ENCODE measurements at places on chromosomes 12 and 14. TPM values are rescaled to one million over a fixed set of nuclear protein-coding genes. Genes with fewer than 3 reads are reported as not detected.

DNA sequence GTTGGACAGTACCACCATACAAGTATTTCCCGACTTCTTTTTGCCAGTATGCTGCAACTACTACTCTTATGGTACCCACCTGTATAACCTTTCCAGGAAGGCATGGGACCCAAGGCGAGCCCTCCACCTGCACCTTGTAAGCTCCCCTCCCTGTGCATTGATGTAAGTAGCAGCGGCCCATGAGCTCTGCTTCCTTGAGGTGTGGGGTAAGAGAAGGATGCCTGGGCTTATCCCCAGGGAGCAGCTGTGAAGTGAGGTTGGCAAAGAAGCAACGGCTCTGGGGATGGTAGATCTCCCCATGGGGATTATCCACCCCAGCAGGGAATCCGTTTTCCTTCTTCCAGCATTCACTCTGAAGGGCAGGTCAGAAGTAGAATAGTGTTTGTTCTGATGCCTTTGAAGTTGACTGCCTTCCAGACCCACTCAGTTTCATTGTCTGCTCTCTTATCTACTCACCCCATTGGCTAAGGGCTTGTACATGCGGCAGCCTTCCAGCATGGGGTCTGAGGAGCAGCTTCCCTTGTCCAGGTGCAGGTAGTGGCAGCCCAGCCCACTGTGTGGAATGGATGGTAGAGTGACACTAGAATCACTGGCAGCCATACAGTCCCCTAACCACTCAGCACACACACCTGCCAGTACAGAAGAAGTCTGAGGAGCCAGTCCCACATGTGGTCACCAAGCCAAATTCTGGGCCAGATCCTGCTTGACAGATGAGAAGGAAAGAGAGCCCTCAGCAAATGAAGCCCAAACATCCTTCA lies 3.4 kb downstream of the CIROP start:
- H3K4me1 ChIP-seq: peaks cover 8% of the 10 kb centered on the region
- DNase-seq: no peak
- H3K4me3 ChIP-seq: no peak overlapping the region
- H3K36me3 ChIP-seq: peaks cover 7% of the 10 kb centered on the region
- no peak overlapping the region for H3K27ac ChIP-seq

Gene SLC38A4
- 2.3 TPM for total RNA-seq

- H3K4me1 ChIP-seq: no peaks in the 10 kb centered on the region
- no peak overlapping the region for H3K27ac ChIP-seq
- no peaks in the 10 kb centered on the region for H3K27me3 ChIP-seq
- H3K36me3 ChIP-seq: no peaks in the 10 kb centered on the region
Observed at GRCh38 chr14:104377256-104377655, 202.3 kb upstream of the C14orf180 start.

- no peak overlapping the region for H3K27ac ChIP-seq
- H3K4me3 ChIP-seq: no peak overlapping the region
- no peaks in the 10 kb centered on the region for H3K4me1 ChIP-seq
- no peaks in the 10 kb centered on the region for H3K36me3 ChIP-seq
- H3K27me3 ChIP-seq: no peaks in the 10 kb centered on the region
Observed at GRCh38 chr14:29759521-29760340, 167.9 kb downstream of the PRKD1 start.

- no peak overlapping the region for H3K4me3 ChIP-seq
- H3K4me1 ChIP-seq: peaks cover 14% of the 10 kb centered on the region
- H3K36me3 ChIP-seq: no peaks in the 10 kb centered on the region
- no peaks in the 10 kb centered on the region for H3K27me3 ChIP-seq
- DNase-seq: no peak
Observed at GRCh38 chr12:1332327-1332726, 262.1 kb downstream of the FBXL14 start.

All from esophagus squamous epithelium (tissue), 5 donors.